ENCODE measurements at places on chromosomes 13 and 19.

DNA sequence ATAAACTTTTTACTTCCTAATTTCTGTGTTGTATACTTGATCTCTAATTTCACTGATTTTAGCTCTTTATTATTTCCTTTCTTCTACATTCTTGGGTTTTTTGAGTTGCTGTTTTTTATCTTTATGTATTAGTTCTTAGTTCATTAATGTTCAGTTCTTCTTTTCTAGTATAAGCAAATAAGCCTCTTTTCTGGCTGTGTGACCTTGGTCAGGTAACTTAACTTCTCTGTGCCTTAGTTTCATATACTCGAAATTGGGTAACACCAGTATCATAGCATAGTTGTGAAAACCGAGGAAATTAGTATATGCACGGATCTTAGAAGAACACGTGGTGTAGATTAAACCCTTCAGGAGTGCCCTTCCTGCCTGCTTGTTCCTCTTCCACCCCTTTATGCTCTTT, 130.2 kb upstream of the C1QTNF9B start:
- no peak for DNase-seq

DNA sequence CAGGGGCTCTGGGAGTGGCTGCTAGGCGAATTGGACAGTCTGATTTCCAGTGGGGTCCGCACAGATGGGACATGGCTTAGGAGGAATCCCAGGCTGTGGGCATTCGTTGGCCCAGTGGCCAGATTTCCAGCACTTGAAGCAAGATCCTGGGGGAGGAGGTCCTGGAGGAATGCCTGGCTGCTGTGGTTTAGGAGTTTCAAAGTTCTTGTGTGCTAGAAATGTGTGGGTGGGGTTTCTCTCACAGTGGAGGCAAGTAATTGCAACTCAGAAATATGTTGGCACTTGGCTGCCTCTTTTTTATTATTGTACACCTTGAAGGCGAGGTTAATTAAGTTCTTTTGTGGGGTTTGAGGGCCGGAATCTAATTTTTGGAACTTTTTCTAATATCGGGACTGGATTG, 17.1 kb downstream of the IGFL3 start:
- DNase-seq, result no peak

DNA sequence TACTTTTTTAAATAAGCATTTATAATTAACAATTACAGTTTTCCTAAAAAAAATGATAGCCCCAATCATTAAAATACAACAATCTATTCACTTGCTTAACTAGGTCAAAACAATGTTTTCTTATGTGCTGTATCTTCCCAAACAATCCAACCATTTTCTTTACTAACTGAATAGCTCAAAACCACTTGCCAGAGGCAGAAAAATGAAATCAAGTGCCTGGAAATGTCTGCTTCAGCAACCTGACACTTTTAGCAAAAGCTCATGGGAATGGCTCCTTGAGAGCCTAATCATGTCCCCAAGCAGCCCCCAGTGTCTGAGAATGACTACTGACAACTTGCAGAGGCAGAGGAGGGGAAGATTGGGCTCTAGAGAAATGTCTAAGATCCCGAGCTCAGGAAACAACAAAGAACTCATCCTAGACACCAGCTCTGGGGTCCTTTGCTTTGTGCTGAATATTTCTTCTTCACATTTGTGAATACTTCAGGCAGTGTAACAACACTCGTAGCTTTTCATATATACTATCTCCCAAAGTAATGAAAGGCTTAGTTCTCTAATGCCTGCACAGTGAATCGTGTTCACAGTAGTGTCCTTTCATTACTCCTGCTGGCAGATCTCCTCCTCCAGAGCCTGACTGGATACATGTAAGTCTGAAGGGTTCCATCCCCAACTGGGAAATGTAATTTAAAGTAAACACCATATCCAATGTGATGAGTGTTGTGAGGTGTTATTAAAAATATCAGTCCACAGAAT, 280.0 kb downstream of the LHFPL6 start:
- no peak for DNase-seq

- DNase-seq, result no peak
Observed at GRCh38 chr19:32191921-32192320, 153.5 kb upstream of the ZNF507 start.

DNA sequence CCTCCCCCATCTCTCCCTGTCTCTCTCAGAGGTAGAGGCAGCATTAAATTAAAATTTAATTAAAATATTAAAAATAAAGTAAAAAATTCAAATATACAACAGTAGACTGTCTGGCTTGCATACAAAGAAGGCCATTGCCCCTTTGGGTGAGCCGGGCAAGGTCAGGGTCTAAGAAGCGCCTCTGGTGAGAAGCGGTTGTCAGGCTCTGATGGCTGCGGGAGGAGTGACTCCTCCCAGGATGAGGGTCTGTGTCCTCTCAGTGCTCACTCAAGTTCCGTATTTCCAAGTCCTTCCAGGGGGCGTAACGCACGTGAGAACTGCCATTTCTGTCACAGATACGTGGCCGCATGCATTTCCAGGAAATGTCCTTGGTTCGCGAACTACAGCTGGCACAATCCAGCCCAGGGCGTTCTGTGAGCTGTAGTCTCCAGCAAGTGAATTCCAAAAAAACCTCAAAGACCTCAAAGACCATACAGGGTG, 737 bp upstream of the ZNF181 start:
- DNase-seq, result no peak

Data from T-helper 17 cell (primary cell).